T-helper 1 cell (primary cell): ENCODE measurements at places on chromosomes 12 and 14.
A peak's percentile ranks its signal among the peaks of the same experiment; 100 is the strongest.

GRCh38 chr14:81122326-81122725 is 98.4 kb downstream of the GTF2A1 start:
- no peak for DNase-seq

- DNase-seq: no peak
These were observed 10.1 kb downstream of the LTBP2 start for GRCh38 chr14:74601982-74602381.

DNA sequence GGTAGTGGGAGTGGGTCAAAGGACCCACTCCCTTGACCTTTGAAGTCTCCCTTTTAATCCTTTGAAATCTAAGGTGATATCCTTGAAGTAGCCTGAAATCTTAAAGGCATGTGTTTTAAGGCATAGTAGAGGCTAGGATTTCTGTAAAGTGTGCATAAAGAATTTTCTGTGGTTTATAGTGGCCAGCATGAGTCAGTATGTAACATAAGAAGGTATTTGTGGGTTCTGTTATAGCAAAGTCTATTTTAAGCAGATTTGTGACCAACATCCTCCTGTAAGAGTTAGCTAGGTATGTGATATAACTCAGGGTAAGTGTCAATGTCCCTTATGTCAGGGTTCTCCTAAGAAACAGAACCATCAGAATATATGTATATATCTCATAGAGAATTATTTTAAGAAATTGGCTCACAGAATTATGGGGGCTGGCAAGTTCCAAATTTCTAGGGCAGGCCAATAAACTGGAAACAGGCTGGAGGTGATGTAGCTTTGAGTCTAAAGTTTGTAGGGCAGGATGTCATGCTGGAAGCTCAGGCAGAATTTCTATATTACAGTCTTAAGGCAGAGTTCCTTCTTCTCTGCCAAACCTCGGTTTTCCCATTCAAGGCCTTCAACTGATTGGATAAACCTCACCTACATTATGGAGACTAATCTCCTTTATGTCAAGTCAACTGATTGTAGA is 18.7 kb upstream of the EPYC start:
- DNase-seq: no peak

GRCh38 chr12:65923228-65923627 is 98.9 kb downstream of the HMGA2 start:
- DNase-seq: no peak

DNA sequence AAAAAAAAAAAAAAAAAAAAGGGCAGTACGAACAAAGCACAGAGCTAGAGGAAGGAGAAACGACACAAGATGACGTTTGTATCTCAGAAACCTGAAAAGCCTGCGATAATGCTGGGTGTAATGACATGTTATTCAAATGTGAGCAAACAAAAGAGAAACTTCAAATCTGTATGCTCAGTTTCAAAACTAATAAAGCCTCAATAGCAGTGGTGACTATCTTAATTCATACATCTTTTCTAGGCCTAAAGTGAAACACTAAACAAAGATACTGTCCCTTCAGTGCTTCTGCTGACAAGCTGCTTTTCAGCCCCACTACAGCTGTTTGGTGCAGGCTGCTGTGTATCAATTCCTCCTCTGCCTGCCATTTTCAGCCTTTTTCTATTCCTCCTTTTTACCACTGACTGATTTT is 15.8 kb downstream of the ITPR2 start:
- DNase-seq: no peak

GRCh38 chr12:107322063-107322462 is 228.7 kb upstream of the CRY1 start:
- no peak for DNase-seq

DNA sequence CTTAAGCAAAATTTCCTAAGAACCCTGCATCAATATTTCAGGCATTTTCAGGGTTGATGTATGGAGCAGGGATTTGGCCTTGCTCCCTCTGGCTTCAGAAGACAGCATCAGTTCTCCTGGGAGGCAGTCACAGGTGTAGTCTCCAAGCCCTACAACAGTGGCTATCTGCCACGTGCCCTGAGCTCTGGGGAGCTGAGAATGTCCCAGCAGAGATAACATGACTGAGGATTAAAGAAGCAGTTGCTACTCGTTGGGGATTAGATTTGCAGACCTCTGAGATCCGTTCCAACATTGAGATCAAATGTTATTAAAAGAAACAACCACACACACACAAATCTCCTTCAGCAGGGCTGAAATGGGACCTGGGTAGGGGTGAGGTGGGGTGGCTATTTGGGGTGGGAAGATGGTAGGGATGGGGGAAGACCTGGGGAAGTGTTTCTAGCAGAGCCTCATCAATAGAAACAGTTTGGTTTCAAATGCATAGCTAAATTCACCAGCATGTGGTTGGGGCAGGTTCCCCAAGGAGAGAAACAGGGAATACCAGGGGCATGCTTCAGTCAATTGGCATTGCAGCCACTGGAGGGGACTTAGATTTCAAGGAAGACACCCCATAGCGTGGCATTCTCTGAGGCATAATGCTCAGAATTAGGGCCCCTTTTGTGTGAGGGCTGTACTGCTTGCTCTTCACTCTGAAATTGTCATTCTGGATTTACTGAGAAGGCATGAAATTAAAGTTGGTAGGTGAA is 15.2 kb upstream of the FAM234B start:
- no peak for DNase-seq

DNA sequence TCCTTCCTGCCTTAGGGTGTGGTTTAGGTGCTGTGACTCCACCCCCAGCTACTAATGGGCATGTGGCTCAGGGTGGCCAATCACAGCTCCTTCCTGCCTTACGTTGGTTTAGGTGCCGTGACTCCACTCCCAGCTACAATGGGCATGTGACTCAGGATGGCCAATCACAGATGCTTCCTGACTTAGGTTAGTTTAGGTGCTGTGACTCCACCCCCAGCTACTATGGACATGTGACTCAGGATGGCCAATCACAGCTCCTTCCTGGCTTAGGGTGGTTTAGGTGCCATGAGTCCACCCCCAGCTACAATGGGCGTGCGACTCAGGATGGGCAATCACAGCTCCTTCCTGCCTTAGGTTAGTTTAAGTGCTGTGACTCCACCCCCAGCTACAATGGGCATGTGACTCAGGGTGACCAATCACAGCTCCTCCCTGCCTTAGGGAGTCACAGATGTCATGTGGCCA is 163.9 kb downstream of the TBX5 start:
- DNase-seq: no peak

- DNase-seq: no peak
These were observed 56.7 kb downstream of the FAM222A start for GRCh38 chr12:109770104-109770860.

GRCh38 chr12:64646318-64646717 is 36.0 kb downstream of the RASSF3 start:
- DNase-seq: no peak

GRCh38 chr14:91577632-91578233 is 67.6 kb upstream of the PPP4R3A start:
- no peak for DNase-seq

DNA sequence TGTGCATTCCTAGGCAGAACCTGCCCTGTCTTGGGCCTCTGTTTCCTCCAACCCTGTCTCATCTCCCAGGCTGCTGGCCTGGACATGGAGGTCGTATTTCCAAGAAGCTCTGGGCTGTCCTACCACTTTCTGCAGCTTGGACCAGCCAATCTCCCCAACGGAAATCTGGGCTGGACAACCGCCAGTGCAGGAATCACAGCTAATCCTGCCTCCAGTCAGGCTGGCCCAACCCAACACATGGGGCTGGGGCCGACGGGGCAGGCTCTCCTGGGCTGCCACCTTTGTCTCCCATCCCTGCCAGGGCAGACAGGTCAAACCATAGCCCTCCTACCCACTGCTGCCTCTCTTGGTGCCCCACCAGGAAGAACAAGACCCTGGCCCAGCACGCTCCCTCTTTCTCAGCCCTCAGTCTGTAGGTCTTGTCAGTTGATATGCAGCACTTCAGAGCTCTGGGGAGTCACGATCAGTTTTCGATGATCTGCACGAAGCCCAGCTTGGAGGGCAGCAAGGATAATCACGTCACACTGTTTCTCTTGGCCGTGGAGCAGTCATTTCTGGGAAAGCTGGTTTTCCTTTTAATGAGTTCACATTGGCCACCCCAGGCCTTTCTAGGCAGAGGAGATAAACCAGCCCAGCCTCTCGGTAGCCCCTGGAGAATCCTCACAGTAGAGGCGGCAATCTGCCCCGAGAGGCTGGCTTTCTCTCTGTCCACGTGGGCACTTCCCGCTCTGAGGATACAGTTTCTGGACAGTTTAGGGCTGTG is 195.2 kb upstream of the PRMT8 start:
- DNase-seq: no peak

GRCh38 chr12:118359541-118359915 is 13.2 kb downstream of the TAOK3 start:
- DNase-seq: no peak

DNA sequence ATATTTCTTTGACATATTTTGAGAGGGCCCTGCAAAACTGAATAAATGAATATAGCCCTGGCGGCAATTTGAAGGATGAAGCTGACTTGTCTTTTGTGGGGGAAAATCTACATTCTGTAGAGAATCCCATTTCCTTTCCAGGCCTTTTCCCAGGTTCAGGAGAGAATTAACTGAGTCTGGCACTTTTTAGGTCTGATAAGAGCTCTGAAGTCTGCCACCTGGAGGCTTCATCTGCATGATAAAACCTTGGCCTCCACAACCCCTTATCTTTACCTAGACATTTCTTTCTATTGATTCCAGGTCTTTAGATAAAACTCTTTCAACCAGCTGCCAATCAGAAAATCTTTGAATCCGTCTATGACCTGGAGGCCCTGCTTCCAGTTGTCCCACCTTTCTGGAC is 299.4 kb downstream of the ETNK1 start:
- DNase-seq: no peak

DNA sequence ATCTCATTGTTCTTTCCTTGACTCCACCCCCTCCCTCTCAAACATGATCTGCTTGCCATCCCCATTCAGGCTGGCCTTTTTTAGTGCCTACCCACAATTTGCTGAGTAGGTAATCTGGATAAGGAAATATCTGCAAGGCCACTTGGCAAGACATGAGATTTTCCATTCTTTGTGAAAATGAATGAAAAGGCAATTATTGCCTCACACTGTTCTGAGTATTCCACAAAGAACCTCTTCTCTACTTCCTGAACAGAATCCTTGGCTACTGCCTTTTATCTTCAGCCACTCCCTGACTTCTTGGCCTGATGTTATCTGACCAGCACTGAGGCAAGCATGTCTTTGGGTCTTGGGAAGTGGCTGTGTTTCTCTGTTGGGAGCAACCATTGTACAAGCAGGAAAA is 263.2 kb upstream of the ATP2B1 start:
- DNase-seq: no peak

- no peak for DNase-seq
These were observed 6.7 kb upstream of the SLC25A29 start for GRCh38 chr14:100312877-100313400.

GRCh38 chr12:57224973-57225679 is 4.4 kb upstream of the SHMT2 start:
- peak; percentile 73 for DNase-seq

GRCh38 chr14:33444136-33444535 is 505.5 kb downstream of the NPAS3 start:
- no peak for DNase-seq

- DNase-seq: no peak
These were observed 311.7 kb upstream of the FKBP4 start for GRCh38 chr12:2482938-2483660.

DNA sequence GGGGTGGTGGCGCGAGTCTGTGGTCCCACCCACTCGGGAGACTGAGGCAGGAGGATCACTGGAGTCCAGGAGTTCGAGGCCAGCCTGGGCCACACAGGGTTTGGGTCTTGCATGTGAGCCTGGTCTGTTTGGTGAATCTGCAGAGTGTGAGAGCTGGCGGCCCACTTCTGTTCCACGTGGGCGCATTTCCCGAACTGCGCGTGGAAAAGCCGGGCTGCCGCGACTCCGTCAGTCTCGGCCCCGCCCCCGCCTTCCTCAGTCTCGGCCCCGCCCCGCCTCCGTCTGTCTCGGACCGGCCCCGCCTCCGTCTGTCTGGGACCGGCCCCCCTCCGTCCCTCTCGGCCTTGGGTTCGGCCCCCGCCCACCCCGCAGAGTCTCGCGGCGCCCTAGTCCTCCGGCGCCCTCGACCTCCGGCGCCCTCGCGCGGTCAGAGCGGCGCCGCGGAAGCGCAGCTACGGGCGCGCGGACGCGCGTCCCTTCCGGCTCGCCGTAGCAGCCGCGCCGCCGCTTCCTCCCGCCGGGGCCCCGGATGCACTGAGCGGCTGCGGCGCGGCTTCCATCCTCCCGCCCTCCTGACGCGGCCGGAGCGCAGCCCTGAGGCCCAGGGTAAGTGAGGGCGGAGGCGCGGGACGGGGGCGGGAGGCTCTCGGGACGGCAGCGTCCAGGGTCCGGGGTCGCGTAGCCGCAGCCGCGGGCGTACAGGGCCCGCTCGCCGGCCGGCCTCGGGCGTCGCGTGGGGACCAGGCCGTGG is at the start of gene EP400:
EP400 (plus strand) TSS at position 512 of the 751 bp plus-strand sequence. CDS start 10,678 bp downstream, outside the sequence.
- peak; percentile 93 for DNase-seq

DNA sequence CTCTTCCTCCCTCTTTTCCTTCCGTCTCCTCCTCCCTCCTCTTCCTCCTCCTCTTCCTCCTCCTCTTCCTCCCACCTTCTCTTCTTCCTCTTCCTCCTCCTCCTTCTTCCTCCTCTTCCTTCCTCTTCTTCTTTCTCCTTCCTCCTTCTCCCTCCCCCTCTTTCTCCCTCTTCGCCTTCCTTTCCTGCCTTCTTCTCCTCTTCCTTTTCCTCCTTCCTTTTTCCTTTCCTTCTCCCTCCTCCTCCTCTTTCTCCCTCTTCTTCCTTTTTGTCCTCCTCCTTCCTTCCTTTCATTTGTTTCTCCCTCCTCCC is 36.0 kb downstream of the MEG3 start:
- no peak for DNase-seq

GRCh38 chr14:50758305-50758704 is 72.7 kb downstream of the NIN start:
- DNase-seq: no peak

- no peak for DNase-seq
These were observed 251.8 kb upstream of the CCDC196 start for GRCh38 chr14:66234411-66234810.

DNA sequence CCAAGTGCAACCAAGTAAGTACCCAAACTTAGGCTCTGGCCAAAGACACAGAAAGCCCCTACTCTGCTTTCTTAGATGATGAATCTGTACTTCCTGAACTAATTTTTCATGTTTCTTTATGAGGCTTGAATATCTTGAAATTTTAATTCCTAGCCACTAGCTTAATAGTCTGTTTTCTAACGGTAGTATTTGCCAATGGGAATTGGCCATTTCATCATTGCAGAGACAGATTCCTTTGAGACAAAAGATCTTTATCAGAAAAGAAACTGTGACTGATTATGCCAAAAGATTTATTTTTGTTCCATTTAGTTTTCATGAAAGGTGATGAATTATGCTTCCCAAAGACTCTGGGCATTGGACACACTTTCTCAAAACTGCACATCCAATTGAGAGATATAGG is 48.7 kb downstream of the DAD1 start:
- no peak for DNase-seq

DNA sequence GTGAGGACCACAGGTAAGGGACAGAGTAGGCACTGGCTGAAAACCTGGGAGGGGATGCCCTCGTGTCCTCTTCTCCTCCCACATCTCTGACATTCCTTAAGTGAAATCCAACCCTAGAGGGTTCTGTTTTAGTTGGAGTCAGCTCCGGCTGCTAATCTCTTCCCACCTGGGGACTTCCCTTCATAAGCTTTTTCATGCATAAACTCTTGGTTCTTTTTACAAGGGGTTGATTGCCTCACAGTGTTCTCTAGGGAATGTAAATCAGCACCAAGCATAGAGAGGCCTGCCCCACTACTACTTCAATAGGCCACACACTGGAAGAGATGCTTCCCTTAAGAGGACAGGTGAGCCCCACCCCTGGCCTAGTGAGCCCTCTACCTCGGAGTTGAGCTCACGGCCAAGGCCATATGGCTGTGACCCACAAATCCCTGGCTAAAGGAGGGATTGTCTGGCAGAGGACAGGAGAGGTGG is 3.2 kb upstream of the SYNDIG1L start:
- DNase-seq: no peak

- DNase-seq: no peak
These were observed 253.9 kb upstream of the MDGA2 start for GRCh38 chr14:47929334-47929733.
